ENCODE measurements at places on chromosomes 6 and 20.
A peak's percentile ranks its signal among the peaks of the same experiment; 100 is the strongest.

GRCh38 chr20:37526238-37526838 lies 1.3 kb downstream of the BLCAP start:
- DNase-seq = peak; percentile 70

DNA sequence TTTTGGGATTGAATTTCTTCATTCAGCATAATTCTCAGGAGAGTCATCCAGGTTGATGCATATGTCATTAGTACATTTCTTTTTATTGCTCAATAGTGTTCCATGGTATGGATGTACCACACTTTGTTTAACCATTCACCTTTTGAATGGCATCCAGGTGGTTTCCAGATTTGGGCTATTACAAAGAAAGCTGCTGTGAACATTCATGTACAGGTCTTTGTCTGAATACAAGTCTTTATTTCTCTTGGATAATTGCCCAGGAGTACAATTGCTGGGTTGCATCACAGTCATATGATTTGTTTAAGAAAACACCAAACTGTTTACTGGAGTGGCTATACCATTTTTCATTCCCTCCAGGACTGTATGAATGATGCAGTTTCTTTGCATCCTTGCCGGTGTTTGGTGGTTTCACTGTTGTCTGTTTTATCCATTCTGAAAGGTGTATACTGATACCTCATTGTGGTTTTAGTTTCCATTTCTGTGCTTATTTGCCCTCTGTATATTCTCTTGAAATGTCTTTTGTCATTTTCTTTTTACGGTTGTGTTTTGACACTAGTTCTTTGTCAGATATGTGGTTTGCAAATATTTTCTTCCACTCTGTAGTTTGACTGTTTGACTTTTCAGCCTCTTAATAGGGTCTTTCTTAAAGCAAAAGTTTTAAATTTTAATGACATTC lies 8.8 kb downstream of the CDKAL1 start:
- no peak for DNase-seq

DNA sequence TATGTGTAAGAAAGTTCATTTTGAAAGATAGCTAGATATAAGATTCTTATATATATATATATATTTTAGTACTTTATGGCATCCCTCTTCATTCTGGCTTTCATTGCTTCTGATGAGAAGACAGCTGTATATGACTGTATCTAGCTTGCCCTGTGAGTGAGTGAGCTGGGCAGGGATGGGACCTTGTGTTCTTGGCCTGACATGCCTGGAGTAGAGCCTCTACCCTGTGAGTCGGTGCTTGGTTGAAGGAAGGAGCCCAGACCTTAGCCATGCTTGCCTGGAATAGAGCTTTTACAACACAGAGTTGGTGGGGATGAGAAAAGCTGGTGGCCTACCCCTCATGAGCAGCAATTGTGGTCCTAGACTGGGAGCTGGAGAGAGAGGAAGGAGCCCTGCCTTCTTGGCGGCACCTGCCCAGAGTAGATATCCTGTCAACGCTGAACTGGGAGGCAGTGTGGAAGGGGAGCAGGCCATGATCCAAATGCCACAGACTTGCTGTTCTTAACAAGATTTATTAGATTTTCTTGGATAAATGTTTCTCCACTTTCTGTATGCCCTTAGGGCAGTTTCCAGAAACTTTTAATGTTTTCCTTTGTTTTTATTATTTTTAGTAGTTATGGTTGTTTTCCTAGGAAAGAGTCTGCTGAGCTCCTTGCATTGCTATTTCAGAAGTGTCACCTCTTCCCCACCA lies 31.6 kb downstream of the FIG4 start:
- no peak for DNase-seq

DNA sequence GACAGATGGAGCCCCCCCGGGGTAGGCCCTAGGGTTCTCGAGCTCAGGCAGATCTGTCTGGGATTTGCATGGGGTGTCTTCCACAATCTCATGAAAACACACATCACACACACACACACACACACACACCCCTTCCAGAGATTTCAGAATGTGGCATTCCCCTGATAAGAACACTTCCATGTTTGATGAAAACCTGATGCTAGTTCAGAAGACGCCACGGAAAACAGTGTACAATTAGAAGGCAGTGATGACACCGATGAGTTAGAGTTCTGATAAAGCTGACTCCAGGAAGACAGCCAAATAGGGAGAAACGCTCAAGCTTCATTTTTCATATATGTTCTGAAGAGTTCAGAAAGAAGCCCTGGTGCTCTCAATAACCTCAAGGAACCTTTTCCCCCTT lies 438.7 kb upstream of the JARID2 start:
- DNase-seq = no peak

DNA sequence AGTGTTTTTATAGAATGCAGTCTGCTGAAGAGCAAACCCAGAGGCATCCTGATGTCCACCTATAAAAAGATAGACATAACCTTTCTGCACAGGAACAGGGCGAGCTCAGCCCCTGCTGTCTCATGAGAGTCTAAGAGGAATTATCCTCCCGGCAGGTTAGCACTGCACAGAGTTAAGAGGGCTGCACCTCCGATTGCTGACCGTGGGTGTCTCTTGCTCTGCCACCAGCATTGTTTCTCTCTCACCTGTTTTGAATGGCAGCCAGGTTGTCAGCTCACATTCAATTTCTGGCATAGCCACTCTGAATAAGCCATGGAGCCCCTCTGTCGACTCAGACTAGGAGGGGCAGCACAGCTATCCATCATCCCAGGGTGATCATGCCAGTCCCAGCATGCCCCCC lies 211.2 kb downstream of the PHACTR1 start:
- DNase-seq = no peak

- DNase-seq = no peak
Measured at GRCh38 chr6:28725890-28726348, 197.9 kb downstream of the TRIM27 start.

- DNase-seq = no peak
Measured at GRCh38 chr6:119443993-119444641, 94.6 kb upstream of the MAN1A1 start.

DNA sequence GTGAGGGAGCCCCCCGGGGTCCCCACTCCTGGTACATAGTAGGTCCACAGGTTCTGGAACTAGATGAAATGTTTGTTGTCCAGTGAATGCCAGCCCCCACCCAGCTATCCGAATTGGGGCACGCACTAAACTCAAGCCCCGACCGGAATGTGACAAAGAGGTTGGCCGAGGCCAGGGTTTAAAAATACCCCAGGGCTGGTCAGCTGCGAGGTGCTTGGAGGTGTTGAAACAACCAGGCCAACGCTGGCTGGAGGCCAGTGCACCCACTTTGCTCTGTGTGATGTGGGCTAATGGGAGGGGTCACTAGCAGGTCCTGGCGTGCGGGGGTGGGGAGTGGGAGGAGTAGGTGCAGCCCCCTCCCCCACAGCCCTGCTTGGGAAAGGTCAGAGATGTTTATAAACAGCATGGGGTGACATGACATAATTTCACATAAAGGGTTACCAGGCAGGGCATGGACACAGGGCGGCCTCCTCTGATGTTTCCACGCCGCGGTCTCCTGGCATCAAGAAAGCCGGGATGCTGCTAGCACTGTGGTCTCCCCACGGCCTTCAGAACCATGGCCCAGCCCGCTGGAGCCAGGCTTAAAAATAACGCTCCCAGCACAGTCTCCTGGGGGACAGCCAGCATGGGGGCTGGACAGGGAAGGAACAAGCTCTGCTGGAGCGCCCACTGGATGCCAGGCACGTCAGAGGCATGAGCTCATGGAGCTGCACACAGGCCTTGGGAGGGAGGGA lies 111.2 kb upstream of the PTPN1 start:
- DNase-seq = no peak

- no peak for DNase-seq
Measured at GRCh38 chr6:38163186-38164130, 343.9 kb downstream of the ZFAND3 start.

DNA sequence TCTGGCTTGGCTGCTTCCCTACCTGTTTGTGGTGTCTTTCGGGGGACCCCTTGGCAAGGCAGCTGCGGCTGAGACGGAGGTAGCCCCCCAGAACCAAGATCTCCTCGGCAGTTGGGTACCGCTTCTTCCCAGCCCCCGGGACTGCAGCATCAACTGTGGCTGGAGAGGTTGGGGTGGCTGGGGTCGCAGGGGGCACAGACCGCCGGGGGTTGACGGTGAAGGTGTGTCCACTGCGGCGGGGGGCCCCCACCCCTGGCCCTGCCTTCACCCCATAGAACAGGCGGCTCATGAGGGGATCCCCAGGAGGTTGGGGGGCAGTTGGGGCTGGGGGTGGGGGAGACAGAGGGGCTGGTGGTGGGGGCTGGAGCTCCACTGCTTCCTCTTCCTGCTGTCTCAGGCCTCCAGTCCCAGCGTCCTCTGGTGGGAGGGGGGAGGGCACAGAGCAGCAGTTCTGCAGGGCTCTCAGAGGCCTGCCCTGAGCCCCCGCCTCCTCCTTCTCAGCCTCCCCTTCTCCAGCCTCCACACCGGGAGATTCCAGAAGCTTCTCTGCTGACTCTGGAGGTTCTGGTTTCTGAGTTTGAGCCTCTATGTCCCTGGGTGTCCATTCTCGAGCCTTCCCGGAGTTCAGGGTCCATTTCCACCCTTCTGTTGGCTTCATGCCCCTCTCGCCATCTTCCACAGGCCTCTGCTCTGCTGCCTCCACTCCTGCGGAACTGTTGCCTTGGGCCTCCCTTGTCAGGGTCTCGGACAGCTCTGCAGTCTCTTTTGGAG lies 1.9 kb downstream of the PPP1R18 start:
- no peak for DNase-seq

DNA sequence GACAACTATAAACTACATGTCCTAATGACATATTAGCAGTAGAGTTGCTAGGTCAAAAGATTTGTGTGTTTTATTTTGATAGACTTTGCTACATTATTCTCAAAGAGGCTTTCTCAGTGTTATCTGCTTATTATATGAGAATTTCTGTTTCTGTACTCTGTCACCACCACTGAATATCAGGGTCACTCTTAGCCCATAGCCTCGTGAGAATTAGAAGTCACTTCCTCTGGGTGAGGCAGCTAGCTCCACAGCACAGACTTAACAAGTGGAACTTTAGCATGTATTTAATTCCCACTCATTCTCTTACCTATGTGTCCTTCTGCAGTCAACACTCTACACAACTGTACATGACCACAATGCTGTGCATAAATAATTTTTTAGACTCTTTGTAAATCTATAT lies 6.7 kb downstream of the PHACTR2 start:
- DNase-seq = no peak

DNA sequence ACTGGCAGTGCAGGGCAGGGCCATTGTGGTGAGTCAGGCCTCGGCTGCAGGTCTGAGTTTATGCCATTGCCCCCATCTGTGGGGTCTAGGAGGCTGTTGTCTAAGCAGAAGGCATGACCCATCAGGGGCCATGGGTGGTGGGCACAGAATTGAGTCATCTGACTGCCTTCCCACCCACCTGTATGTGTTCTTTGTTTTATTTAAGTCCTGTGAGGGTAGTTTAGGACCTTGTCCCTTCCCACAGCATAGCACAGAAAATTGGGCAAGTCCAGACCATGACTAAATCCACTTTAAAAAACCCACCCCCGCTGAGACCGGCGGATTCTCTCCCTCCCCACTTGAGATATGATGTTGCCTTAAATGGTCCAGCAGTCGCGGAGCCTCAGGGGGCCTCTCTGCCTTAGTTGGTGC lies 40.3 kb downstream of the ERMARD start:
- DNase-seq = no peak

DNA sequence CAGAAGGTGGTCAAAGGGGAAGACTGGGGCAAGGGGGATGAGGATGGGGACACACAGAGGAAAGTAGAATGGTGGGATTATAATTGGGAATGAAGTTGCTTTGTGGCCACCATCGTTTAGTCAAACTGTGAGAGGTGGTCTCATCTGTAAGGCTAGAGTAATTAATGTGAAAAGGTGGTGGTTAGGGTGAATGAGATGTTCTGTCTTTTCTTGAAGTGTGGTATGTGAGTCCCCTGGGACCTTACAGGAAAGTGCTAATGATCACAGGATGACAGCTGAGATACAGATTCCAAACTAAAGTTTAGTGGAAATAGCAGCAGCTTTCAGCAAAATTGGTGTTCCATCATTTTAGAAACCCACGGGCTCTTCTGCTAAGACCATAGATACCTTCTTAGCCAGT lies 10.7 kb downstream of the ZFAND3 start:
- DNase-seq = no peak

- no peak for DNase-seq
Measured at GRCh38 chr6:44735630-44735963, 348.1 kb downstream of the CDC5L start.

- DNase-seq = no peak
Measured at GRCh38 chr20:3420211-3420707, 12.8 kb upstream of the DNAAF9 start.

GRCh38 chr6:137290601-137291261 lies 71.5 kb upstream of the IFNGR1 start:
- no peak for DNase-seq

DNA sequence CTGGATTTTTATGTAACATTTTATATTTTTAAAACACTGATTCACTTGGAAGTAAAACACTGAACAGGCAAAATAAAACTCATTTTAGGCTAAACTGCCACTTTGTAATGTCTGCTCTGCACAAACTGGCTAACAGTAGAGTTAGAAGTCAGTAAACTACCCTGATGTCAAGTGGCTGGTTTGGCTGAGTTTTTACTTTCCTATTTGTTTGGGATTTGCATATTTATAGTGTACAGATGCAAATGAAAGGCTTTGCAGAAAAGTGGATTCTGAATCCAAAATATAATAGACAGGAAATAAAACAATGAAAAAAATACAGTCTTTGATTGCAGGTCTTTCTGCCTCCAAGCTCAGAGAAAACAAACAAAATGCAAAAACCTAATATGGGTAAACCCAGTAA lies 213.1 kb downstream of the CDH26 start:
- no peak for DNase-seq

DNA sequence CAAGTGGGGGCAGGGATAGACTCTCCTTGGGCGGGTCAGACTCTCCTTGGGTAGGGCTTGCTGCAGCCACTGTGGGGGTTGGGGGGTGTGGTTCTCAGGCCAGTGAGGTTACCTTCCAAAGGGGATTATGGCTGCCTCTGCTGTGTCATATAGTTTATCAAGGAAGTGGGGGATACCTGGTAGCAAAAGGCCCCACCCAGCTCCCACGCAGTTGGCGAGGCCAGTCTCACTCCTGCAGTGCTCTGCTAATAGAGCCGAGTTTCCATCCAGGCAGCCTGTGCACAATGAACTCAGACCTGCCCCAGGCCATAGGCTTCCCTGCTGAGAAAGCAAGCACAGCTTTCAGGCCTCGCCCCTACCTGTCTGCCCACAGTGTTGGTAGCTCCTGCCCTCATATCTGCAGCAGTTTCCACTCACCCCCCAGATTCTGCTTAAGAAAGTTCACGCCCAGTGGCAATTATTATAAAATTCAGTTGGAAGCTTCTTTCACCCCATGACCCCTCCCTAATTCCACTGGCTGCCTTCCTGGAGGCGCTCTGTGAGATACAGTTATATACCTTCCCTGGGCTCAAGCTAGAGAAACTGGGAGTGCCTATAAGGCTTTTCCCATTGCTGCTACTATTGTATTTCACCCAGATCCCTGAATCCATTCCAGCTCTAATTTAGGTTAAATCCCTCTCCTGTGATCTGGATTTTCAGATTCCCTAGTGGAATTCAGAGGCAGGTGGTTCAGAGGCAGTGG lies 56.1 kb downstream of the HDDC2 start:
- DNase-seq = no peak
